Anterior cingulate cortex (tissue), 58 donors: ENCODE measurements at places on chromosomes 2 and 18.
A peak's percentile ranks its signal among the peaks of the same experiment; 100 is the strongest.

- DNase-seq = no peak
Observed at GRCh38 chr2:46171411-46171953, 125.7 kb upstream of the EPAS1 start.

GRCh38 chr2:120670771-120671480 is 64.7 kb upstream of the GLI2 start:
- DNase-seq = no peak

GRCh38 chr2:202871300-202872141 is at the start of gene ICA1L:
TSS of gene ICA1L (minus strand) at chr2:202871766. CDS start at chr2:202829009, 42,757 bp downstream.
- DNase-seq = peak; percentile 68

- no peak for DNase-seq
Observed at GRCh38 chr18:54209471-54210180, 14.8 kb downstream of the MBD2 start.

DNA sequence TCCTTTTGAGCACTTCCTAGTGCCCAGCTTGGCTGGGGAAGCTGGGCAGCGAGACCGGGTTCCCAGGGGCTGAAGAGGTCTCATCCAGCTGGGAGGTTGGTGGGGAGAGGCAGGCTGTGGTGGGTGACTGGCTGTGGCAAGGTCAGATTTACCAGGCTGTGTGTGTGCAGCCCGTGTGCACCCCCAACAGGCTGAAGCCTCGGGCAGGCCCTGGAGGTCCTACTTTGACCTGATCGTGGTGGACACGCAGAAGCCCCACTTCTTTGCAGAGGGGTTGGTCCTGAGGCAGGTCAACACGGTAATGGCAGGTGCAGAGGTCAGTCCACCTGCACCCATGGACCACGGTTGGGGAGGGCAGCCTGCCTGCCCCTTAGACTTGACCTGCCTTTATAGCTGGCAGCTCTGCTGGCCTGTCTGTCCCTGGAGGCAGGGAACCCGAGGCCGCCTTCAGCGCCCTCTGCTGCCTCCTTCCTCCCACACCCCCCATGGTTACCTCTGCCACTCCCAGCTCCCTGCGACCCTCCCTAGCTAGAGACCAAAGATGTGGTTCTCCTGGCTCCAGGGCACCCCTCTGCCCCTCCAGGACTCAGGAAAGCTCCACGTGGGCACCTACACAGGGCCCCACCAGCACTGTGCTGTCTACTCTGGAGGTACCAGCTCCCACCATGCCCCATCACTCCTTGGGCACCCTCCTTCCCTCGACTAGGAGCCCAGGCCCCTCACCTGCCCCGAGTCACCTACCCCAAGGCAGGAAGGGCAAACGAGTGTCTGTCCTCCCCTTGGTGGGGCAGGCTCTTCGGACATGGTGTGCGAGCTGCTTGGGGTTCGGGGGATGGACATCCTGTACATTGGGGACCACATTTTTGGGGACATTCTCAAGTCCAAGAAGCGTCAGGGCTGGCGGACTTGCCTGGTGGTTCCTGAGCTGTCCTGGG is 4.0 kb downstream of the NT5DC4 start:
- DNase-seq = no peak

- no peak for DNase-seq
Observed at GRCh38 chr2:237150186-237150585, 64.5 kb downstream of the COPS8 start.

DNA sequence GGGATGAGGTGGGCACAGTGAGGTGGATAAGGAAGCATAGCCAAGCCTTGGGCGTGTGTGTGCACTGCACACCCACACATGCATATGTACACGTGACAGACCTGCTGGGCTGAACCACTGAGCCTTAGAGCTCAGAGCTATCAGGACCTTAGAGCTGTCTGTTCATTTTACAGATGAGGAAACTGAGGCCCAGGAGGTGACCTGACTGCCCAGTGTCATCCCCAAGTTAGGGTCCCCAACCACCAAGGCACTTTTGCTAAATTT is 8.2 kb upstream of the SNED1 start:
- no peak for DNase-seq

DNA sequence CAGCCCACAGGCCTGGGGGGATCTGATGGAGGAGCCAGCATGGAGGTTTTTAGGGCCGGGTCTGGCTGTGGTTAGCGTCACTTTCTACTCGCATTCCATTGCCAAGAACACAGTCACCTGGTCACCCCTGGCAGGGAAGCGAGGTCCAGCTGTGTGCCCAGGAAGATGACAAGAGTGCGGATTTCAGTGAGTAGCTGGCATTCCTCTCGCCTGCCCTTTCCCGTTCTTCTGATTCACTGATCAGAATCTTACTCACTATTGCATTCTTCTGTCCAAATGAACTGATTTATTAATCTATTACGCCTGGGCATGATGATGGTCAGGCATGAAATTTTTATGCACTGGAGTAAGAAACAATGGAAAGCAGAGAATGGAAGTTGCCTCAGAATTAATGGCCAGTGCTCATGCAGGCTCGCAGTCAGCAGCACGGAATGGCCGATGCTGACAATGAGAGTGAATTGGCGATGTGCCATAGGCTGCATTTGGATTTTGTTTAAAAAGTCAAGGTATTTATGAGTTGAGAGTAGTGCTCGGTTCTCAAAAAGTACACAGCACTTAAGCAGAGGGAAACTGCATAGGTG is 76.4 kb upstream of the MGAT5 start:
- DNase-seq = no peak

DNA sequence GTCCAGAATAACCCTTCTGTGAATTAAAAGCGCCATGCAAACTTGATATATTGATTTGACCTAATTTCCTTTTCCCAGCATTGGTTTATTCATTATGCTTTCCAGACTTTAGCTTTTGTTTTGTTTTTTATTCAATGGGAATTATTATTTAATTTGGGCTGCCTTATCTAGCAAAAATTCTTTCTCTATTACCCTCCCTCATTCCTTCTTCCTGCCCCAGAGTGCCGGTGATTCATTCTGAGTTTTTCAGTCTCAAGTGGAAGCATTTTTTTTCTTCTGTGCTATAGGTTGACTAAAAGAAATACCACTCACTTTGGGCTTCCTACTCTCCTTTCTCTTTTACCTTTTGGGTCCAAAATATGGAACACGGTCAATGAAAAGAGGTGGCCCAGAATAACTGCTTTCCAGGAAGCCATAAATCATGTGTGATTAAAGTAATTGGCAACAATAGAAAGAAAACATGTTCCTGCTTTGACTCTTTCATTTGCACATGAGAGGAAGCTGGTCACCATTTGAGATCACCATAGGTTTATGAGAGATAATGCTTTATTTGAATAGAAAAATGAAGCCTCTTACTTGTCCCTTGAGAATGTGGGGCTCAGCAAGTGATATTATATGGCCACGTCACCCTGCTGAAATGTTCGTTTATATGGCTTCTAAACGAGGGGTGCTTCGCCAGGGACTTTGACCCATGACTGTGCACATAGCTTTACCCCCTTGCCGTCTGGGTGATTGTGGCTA is 422.8 kb upstream of the ZEB2 start:
- DNase-seq = no peak

DNA sequence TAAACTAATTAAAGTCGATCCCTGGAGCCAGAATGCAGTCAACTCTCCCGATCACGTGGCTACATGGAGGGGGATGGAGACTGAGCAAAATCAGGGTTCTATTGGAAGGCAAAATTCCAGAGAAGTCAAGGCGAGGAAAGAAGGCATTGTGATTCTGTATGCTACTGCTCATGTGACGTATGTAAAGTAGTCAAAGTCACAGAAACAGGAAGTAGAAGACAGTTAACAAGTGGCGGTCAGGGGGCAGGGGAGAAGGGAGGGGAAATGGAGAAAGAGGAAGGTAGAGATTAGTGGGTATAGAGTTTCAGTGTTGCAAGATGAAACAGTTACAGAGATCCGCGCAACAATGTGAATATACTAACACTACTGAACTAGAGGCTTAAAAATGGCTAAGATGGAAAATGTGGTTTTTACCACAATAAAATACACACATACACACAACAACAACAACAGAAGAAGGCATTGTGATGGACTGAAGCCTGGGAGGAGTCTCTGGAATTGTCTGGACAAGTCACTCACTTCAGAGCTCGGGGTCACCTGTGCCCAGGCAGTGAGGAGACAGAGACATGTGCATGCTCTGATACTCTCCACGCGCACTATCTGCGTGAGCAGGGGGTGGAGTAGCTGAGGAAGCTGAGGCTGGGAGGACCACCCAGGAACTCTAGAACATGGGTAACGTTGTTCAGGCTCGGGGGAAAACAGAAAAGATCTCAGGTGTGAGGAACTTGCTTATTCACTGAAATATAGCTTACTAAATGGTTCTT is 89.9 kb upstream of the CDCA7 start:
- no peak for DNase-seq

GRCh38 chr2:105371810-105372209 is 27.0 kb downstream of the FHL2 start:
- no peak for DNase-seq

DNA sequence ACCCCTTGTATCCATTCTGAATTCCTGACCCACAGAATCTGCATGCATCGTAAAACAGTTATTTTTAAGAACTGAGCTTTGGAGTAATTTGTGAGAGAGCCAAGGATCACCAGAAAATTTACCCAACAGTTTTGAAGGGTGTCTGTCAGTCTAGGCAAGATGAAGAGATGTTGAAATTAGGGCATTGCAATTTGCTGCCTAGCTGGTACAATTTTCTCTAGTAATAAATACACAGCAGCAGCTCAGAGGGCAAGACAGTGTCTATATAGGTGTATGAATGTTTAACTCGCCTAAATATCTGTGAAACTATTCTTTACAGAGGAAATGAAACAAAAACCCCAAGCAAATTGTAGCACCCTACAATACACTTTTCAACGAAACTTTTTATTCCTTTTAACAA is 377.8 kb upstream of the POU3F3 start:
- DNase-seq = no peak

GRCh38 chr2:63192169-63192888 is 141.7 kb downstream of the OTX1 start:
- DNase-seq = no peak
